ENCODE measurements at places on chromosomes 6 and 20. TPM values are rescaled to one million over a fixed set of nuclear protein-coding genes. Genes with fewer than 3 reads are reported as not detected.

CST9L gene
- polyA plus RNA-seq: 0.09 TPM

SIRPB2 gene
- 1.7 TPM for polyA plus RNA-seq

RGS17 gene
- polyA plus RNA-seq: 1.6 TPM

TAGAP gene
- 13.9 TPM for polyA plus RNA-seq

GABRR2 gene
- 0.78 TPM for polyA plus RNA-seq

SLC17A4 gene
- polyA plus RNA-seq: 0.02 TPM

DNA sequence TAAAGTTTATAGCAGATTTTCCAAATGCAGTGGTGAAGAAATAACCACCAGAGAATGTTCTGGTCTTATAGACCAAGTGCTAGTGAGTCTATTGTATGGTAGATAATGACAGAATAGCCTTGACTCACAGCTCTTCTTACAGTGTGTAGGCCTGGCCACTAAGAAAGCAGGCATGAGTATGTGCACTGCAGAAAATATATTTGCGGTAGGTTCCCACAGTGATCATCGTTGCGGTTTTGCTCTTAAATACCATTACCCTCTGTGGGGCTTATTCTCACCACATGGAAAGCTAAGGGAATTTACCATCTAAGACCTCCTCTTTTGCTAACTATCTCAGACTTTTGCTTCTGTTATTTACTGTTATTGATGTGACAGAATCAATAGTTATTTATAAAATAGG is 212.3 kb upstream of the SYNDIG1 start:
- DNase-seq: no peak

GRCh38 chr6:40719671-40720374 is 132.7 kb upstream of the LRFN2 start:
- DNase-seq: no peak

DNA sequence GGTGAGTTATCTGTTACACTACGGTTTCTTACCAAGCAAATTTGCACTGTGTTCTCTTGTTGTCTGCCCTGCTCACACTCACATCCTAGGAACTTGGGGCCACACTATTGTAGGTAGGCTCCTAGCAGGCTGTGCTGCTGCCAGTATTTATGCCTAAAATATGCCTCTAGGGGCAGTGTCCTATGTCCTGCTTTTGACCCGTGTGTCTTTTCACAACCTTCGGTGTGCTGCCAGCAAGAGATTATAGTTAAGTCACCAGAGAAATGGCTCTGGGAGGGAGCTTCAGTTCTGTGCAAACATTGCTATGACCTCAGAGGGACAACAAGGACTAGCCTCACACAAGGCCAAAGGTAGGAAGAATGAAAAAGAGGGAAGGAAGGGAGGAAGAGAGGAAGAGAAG is 8.9 kb upstream of the TAAR5 start:
- no peak for DNase-seq

DNA sequence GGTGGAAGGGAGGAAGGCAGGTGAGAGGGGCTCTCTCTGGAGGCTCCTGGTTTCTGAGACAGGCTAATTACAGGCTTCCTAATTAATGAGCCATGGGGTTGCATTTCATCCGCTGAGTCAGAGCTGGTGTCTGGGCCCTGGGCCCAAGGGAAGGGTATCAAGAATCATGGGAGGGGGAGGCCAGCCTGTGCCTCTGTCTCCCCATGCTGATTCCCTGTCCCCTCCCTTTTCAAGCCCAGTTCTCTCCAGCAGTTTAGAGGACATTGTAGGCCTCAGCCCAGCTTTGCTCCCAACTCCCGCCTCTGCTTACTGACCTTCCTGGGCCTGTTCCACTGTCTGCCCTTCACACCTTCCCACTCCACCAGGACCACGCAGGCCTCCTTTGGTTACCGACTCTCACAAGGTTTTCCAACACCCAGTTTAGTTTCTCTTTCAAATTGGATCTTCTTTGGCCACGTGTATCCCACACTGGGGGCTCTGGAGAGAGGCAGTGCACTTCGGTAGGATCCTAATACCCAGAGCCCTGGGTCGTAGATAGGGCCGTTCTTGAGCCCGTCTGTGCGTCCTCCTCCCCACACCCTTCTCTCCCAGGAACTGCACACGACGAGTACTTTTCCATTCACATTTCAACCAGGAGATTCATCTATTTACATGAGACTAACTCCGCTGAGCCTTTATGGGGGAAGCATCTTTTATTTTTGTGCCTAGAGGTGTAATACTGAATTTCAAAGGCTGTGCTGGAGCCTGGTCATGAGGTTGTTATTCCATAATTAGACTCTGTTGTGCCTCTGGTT is 18.2 kb upstream of the AVP start:
- DNase-seq: no peak

GRCh38 chr6:124254941-124255685 is 451.4 kb downstream of the NKAIN2 start:
- DNase-seq: no peak

GRCh38 chr20:20338133-20338730 is 29.7 kb upstream of the INSM1 start:
- no peak for DNase-seq

DNA sequence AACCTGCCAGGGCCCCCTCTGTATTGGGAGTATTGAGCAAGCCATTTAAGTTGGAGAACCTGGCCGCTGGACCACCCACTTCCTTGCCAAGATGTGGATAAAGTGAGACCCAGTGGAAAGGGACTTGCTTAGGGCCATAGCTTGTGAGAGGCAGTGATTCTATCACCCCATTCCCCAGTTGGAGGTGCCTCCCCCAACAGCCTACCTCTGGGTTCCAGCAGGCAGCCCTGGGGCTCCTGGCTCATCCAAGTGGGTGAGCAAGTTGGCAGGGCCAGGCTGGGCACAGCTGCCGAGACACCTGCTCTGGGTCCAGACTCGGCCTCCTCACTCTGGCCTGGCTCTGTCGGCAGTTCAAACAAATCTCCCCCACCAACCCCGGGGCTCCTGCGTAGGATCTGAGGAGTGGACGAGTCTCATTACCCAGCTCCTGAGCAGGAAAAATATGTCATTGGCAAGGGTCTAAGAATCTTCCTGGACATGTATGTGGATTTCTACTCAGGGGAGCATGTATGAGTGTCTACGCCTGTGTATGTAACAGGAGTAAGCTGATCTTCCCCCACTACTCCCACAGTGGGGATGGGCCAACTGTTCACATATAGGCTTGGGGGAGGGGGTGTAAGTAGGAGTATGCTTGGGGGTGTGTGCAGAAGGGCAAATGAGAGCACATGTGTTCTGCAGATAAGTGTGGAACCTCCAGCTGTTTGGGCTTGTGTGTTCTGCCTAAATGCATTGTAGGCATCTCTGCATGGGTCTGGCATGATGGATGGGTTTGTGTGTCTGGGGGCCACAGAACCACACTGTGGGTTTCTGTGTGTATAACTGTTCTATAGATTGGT is 1.9 kb downstream of the ID1 start:
- no peak for DNase-seq

DNA sequence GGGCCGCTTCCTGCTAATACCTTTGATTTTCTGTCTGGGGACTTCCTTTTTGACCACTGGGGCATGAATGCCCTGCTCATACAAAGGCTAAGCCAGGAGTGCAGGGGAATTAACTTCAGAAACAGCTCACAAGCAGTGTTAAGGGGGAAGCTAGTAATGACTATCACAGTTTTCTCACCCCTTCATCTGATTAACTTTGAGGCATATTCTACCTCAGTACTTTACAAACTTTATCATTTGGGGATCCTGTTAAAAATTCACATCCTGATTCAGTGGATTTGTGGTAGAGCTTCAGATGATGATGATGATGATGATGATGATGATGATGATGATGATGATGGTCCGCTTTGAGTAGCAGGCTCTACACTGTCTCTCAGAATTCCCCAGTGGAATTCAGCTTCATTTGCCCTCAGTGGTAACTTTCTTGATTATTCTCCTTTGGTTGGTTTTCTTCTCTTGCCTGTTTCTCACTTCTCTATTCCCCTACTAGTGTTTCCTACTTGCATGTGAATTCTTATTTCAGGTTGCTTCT is 78.4 kb upstream of the TMEM170B start:
- no peak for DNase-seq

DNA sequence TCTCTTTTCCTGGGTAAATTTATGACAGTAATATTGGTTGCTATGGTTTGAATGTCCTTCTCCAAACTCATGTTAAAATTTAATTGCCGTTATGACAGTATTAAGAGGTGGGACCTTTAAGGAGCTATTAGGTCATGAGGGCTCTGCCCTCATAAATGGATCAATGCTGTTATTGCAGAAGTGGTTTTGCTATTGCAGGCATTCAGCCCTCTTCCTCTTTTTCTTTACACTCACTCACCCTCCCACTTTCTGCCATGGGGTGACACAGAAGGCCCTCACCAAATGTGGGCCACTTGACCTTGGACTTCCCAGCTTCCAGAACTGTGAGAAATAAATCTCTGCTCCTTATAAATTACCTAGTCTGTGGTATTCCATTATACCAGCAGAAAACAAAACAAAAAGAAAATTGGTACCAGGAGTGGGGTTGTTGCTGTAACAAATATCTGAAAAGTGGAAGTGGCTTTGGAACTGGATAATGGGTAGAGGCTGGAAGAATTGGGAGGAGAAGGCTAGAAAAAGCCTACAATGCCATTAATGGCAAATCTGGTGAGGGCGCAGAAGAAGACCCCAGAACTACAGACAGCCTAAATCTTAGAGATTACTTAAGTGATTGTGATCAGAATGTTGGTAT is 24.8 kb upstream of the IGF2R start:
- DNase-seq: no peak

GRCh38 chr20:34626992-34627391 is 49.9 kb downstream of the PIGU start:
- no peak for DNase-seq

DNA sequence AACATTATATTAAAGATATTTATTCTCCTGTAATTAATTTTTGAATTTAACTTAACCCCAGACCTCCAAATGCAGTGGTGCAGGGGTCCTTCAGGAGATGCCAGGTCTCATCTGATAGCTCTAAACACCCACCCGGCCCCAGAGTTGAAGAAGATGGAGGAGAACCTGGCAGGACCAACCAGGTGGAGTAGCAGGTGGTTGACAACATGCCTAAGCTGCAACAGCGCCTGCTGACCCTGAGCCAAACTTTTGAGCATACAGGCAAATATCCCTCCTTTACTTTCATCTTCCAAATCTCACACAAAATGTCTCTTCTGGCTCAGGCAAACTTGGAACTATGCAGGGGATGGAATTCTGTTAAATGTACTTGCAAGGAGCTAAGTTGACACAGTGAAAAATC is 145.3 kb upstream of the TCF21 start:
- DNase-seq: no peak

GRCh38 chr6:54010340-54011276 is 100.6 kb upstream of the MLIP start:
- DNase-seq: no peak

DNA sequence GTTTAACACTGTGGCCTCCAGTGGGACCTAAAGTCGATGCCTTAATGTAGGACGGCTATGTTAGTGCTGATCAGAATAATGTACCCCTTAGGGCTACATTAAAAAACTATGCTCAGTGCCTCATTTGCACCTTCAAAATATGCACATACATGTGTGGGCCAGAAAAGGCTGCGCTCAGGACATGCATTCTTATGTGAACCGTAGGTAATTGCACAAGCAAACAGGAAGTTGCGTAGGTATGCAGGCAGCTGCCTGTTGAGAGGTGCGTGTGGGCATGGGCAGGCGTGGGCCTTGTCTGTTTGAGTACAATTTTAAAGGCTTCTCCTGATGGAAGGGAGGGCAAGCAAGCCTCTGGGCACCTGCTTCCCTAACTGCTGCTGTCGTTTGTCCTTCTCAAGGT is 116.2 kb upstream of the JAG1 start:
- no peak for DNase-seq

DNA sequence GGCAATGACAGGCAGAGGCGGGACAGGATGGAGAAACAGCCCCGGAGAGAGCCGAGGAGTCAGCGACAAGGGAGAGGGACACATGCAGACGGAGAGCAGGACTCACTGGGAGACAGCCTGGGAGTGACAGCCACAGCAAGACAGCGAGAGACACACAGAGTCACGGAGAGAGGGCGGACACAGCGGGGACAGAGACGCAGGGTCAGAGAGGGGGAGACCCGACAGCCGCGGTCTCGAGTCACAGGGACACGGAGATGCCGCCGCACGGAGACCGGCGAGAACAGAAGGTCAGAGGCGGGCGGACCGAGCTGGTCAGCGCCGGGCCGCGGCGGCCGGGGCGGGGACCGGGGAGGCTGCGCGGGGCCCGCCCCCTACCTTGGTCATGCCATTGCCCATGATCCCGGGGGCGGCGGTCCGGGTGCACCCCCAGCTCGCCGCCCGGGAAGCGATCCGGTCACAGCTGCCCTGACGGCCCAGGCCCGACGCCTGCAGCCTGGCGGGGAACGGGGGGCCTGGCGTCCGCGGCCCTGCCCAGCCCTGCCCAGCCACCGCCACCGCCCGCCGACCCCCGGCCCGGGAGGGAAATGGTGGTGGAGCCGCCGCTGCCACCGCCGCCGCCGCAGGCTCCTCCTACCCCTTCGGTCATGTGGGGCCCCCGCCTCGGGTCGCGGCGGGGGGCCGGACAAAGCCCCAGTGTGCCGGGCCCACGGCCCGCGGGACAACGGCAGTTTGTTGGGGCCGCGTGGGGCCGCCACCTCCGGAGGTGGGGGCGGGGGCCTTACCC is at the start of the genes DUSP15 and TTLL9:
Gene DUSP15 (minus strand): TSS at position 586 of the 784 bp plus-strand sequence. CDS start 190 bp downstream, at position 396.
Gene TTLL9 (plus strand): TSS at position 693 of the 784 bp plus-strand sequence. CDS start 493 bp downstream, outside the sequence.
- DNase-seq: no peak

GRCh38 chr6:493840-494239 is 102.3 kb downstream of the IRF4 start:
- DNase-seq: no peak

DNA sequence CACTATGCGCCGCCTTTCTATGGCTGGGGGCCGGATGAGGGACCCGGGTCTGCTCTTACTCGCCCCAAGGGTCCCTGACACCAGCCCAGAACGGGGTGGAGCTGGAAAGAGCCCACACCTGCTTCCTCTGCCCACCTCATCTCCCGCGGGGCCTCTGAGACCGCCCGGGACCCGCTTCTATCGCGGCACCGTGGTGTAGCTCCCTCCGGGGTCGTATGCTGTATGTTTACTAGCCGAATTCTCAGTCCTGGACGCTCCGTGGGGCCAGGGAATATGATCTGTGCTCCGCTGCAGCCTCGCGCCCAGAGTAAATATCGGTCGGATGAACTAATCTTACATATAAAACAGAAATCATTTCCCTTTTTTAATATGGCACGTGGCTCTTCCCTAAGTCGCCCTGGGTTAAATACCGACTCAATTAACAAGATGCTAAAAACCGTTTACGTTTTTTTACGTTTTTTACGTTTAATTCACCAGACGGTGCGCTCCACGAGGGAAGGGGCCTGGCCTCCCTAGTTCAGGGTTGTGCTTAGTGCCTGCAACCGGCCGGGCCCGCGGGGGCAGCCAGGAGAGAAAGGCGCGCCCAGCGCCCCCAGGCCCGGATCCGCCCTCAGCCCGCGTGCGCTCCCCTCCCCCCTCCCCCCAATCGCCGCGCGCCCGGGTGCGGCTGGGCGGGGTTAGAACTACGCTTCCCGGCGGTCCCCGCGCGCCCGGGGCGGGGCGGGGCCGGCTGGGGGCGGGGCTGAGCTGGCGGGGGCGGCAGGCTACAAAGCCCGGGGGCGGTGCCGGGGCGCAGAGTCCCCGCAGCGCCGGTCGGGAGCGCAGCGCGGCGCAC is at the start of gene RBM38:
Gene RBM38 (plus strand): TSS at position 793 of the 835 bp plus-strand sequence. CDS start 186 bp downstream, outside the sequence.
- DNase-seq: no peak

- DNase-seq: no peak
These were observed 485.0 kb downstream of the MMUT start for GRCh38 chr6:48978016-48978415.
